ENCODE measurements at places on chromosomes 4 and X.

- no peak for DNase-seq
Measured at GRCh38 chr4:154595807-154596206, 5.3 kb upstream of the FGA start.

DNA sequence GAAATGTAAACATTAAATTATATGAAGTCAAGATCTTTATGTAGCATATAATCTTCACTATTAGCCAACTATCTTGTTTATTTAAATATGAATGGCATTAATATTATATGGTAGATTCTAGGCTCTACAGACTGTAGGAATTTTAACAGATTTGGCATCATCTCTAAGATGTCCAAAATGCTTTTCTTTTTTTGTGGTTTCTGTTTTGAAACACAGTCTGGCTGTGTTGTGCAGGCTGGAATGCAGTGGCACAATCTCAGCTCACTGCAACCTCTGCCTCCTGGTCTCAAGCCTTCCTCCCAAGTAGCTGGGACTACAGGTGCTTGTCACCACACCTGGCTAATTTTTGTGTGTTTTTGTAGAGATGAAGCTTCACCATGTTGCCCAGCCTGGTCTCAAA, 76.2 kb downstream of the ELOVL6 start:
- no peak for DNase-seq

GRCh38 chr4:137621056-137621455, 88.8 kb upstream of the PCDH18 start:
- DNase-seq = no peak

DNA sequence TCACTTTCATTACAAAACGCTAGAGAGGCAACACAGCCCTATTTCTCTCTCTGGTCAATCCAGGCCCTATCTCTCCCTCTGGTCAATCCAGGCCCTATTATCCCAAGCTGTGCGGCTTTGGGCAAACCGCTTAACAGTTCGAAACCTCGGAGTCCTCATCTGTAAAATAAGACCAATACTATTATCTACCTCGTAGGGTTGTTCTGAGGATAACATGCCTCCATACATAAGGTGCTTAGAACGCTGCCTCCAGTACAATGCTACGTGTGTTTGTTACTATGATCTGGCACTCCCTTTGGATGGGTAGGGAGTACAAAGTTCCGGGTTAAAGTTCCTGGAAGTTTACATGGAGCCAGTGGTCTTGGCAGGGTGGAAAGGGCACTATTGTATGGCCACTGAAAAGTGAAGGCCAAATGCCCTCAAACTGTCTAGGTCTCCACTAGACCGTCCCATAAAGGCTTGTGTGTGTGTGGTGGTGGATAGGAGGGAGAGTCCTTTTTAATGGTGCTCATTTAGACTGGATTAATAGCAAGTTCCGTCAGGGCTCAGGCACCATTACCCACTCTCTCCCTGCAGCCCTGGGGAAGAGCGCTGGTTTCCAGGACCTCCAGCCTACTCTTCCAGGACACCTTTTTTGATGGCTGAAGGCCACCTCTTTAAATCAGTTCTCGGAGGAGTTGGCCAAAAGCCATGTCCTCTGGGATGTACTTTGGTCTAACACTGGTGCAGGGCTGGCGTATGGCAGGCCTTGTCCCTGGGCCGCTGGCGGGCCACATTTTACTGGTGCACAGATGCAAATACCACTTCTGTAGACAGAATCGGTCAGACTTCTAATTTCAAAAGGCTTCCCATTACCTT, 75.6 kb upstream of the BCOR start:
- DNase-seq = no peak

GRCh38 chr4:155900381-155900780, 3.1 kb upstream of the TDO2 start:
- no peak for DNase-seq

- DNase-seq = no peak
Measured at GRCh38 chrX:57651169-57651919, 28.7 kb downstream of the NLRP2B start.

- DNase-seq = no peak
Measured at GRCh38 chr4:3414421-3415279, 27.1 kb upstream of the HGFAC start.

- DNase-seq = no peak
Measured at GRCh38 chr4:145301386-145302080, 121.1 kb upstream of the OTUD4 start.

DNA sequence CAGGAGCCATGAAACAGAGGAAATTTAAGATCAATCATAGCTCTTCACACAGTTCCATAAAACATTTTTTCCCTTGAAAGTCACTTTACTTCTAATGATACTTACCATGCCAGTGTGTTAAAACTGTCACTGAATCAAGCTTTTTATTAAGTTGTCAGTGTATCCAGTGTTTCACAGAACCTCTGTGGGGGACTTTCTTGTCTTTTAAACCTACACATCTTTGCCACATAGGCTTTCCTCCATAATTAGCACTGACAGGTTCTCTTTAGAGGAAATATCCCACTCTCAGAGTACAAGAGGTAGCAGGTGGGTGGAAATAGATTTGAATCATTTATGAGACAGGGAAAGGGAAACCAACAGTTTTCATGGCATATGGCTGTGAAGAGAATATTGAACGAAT, 25.8 kb upstream of the DYNLT3 start:
- DNase-seq = no peak

Measured in CD4-positive, alpha-beta T cell treated with Interleukin-15 for 4 hours (primary cell).